Dermis microvascular lymphatic vessel endothelial cell (primary cell): ENCODE measurements at places on chromosomes 3 and 15. TPM values are rescaled to one million over a fixed set of nuclear protein-coding genes. Genes with fewer than 3 reads are reported as not detected.
A peak's percentile ranks its signal among the peaks of the same experiment; 100 is the strongest.

DNA sequence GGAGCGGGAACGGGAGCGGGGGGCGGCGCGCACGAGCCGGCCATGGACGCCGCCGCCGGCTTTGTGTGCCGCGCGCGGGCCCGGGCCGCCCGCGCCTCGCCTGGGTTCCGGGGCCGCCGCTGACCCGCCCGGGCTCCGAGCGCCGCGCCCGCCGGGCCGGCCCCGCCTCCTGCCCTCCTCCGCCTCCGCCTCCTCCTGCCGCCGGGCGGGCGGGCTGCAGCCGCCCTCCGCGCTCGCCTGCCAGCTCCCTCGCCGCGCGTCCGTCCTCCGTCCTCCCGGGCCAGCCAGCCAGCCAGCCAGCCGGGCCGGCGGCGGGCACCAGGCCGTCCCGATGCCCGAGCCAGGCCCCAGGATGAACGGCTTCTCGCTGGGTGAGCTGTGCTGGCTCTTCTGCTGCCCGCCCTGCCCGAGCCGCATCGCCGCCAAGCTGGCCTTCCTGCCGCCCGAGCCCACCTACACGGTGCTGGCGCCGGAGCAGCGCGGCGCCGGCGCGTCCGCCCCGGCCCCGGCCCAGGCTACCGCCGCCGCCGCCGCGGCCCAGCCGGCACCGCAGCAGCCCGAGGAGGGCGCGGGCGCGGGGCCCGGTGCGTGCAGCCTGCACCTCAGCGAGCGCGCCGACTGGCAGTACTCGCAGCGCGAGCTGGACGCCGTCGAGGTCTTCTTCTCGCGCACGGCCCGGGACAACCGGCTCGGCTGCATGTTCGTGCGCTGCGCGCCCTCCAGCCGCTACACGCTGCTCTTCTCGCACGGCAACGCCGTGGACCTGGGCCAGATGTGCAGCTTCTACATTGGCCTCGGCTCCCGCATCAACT is at the start of gene ABHD17C:
ABHD17C (plus strand) TSS at position 212 of the 812 bp plus-strand sequence; CDS start at position 332, 120 bp downstream.
- DNase-seq = peak; percentile 66

DNA sequence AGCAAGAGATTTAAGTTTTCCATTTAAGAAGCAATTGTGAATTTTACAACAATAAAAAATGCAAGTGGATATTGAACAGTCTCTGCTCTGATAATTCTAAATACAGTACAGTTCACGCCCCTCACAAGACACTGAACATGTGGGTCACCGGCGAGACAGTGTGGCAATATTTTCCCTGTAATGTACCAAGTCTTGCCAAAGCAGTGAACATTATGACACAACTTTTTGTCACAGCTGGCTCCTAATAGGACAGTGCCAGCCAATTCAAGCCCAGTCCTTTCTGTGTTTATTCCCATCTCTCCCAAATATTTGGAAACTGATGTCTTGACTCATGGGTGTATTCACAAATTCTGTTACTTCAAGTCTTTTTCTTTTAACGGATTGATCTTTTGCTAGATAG is 62.3 kb downstream of the PPARG start:
- peak; percentile 40 for DNase-seq

DNA sequence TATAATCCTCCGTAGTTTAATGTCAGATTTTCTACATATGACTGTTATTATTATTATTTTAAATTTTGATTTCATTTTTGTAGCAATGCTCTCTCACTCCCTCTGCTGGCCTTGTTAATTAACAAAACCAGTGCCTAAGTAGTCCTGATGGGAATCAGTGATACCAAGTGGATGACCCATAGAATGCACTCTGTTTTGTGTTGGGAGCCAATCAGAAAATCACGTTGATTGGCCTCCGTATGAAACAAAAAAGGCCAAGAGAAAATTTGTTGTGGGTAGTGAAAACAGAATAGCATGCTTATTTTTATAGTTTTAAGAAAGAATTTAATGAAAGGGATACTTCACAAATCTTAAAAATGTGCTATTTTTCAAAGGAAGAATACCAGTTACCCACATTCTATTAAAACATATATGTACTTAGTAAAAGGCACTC is 34.4 kb upstream of the MEIS2 start:
- peak; percentile 59 for DNase-seq

- peak; percentile 62 for DNase-seq
These were observed 105.0 kb upstream of the GAP43 start for GRCh38 chr3:115518100-115518852.

- DNase-seq = peak; percentile 20
These were observed 70.7 kb upstream of the THBS1 start for GRCh38 chr15:39510001-39510701.

DNA sequence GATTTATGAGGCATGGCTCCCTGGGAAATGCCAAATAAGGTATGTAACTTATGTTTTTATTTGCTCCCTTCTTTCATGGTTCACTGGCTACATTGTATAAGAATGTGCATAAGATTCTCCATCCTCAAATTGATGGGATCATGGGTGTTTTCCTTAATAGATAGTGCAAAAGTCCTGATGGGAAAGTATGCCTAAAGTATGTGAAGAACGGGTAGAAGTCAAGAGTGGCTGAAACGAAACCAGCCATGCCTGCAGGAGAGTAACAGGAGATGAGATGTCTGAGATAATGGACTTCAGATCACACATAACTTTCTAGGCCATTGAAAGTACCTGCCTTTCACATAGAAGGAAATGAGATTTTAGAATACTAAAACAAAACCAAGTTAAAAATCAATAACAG is 56.5 kb downstream of the ZBBX start:
- DNase-seq = no peak

DNA sequence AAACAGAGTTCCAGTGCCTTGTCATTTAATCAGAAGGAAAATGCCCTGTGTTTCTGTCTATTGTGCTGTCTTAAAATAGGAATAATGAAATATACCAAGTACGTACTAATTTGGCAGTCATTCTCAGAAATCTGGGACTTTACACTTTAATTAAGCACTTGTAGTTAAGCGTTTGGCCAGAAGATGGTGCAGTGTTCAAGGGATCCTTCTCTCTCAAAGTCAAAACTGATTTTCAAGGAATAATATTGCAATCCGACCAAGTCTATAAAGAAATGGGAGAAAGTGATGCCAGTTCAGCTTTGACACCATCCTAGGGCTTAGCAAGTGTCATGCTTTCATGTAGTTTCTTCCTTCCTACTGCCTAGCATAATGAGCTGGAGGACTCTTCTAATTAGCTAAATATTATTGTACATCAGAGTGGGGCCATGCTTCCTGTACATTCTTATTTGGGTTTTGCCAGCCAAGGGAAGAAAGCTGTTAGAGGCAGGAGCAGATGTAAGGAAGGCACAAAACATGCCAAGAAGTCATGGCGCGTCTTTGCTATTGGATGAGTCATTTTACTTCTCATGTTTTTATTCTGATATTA is 64.8 kb downstream of the SAMMSON start:
- peak; percentile 50 for DNase-seq

DNA sequence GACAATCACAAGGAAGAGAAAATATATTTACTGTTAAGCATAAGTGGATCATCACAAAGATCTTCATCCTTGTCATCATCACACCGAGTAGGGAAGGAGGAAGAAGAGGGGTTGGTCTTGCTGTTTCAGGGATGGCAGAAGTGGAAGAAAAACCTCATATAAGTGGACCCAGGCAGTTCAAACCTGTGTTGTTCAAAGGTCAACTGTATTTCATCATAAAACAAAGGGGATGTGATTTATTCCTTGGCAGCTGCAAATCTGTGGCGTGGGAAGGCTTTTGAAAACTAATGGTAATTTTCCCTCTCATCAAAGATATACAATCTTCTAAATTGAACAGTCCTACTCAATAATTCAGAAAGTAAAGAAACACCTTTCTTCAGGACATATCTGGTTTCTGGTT is 129.9 kb upstream of the ABI3BP start:
- DNase-seq = no peak

GRCh38 chr3:45800611-45801010 is 4.3 kb upstream of the SLC6A20 start:
- no peak for DNase-seq

DNA sequence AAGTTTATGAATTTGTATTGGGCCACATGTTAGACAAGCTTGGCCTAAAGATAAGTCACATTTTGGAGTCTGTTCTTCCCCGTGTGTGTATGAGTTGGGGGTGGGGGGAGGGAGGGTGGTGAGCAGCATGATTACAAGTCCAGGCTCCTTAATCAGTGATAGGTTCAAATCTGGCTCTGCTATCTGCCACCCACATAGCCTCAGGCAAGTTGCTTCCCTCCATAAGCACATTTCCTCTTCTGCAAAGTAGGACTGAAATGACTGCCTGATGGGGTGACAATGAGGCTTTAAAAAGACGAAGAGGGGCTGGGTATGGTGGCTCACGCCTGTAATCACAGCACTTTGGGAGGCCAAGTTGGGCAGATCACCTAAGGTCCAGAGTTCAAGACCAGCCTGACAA is 1.1 kb upstream of the SPATA12 start:
- DNase-seq = no peak

- DNase-seq = peak; percentile 80
These were observed 542 bp downstream of the PLOD2 start for GRCh38 chr3:146160321-146160963.

- no peak for DNase-seq
These were observed 105.5 kb downstream of the SEMA5B start for GRCh38 chr3:122921791-122922651.

- no peak for DNase-seq
These were observed 83.4 kb upstream of the RNU6-1 start for GRCh38 chr15:67922971-67923945.

DNA sequence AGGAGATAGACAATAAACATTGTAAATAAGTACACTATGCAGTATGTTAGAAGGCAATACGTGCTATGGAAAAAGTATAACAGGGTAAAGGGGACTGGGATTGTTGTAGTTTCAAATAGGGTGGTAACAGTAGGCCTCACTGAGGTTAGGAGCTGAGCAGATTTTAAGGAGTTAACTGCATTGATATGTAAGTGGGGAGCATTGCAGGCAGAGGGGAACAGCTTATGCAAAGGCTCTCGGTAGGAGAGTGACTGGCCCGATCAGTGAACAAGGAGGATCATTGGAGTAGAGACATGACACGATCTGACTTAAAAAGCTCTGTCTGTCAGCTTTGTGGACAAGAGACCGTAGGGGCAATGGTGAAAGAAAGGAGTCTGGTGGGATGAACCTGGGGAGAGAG is 46.8 kb downstream of the PCCB start:
- no peak for DNase-seq

- DNase-seq = no peak
These were observed 84.2 kb downstream of the MYO9A start for GRCh38 chr15:72033711-72034110.

DNA sequence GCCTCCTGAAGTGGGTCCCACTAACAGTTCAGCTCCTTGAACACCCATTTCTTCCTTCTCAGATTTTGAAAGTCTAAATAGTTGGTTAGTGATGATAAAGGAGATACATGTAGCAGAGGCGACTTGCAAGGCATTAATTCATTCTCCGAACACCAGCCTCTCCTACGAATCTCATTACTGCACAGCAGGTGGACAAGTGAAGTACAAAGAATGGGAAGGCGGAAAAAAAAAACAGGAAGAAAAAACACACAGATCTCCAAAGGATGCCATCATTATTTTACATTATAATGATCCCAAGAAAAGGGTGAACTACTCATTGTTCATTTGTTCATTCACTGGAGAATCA is 276.5 kb downstream of the MAGI1 start:
- no peak for DNase-seq

GRCh38 chr15:72540606-72541237 is 66.6 kb downstream of the ARIH1 start:
- no peak for DNase-seq

- no peak for DNase-seq
These were observed 5.5 kb upstream of the SNX22 start for GRCh38 chr15:64146041-64146440.

DNA sequence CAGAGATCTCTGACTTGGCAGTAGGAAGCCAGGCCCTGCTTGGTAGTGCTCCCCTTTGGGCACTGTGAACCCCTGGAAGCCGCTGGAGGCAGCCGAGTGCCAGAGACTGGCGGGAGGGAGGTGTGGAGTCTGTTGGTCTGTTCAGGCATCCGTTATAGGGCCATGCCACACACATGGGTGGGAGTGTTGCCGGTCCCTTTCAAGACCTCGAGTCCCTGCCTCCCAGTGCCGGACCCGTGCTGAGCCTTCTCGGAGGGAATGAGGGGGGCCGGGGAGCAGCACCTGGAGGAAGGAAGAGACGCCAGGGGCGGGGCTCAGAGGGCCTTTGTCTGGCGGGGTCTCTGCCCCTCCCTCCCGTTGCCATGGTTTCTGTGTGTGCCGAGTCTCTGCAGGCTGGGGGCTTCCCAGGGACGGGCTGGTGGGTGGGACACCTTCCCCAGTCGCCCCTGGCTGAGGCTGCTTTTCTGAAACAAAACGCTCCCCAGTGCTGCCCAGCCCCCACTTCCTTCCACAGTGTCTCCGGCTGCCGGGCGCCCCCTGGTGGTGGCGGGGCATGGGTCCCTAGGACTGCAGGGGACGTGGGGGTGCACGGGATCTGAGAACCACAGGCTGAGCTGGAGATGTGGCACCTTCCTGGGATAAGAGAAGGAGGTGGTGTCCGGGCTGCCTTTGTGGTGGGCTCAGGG is 10.0 kb downstream of the GNAI2 start:
- DNase-seq = no peak

- DNase-seq = peak; percentile 36
These were observed 118.3 kb downstream of the TIGIT start for GRCh38 chr3:114411811-114412803.

- DNase-seq = no peak
These were observed 87.9 kb downstream of the DNAJB8 start for GRCh38 chr3:128378631-128379347.

GRCh38 chr3:14131134-14131533 is 6.3 kb downstream of the TMEM43 start:
- DNase-seq = no peak

DNA sequence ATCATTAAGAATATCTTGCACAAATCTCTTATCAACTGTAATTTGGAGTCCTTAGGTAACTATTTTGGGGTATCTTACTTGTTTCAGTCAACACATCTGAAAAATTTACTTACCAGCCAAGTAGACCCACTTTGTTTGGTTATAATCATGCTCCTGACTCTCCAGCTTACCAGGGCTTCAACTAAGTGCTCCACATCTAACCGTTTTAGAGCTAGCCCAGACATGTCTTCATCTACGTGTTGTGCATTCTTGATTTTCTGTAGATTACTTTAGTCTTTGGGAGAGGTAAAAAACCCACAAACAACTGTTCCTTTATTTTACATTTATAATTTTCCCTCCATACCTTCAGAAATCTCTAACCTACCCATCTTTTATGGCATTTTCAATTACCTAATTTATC is 17.2 kb downstream of the EAF2 start:
- DNase-seq = no peak

GRCh38 chr3:38454178-38454883 is 641 bp downstream of the ACVR2B start:
- DNase-seq = peak; percentile 30

- peak; percentile 49 for DNase-seq
These were observed 49.7 kb upstream of the MYZAP start for GRCh38 chr15:57541805-57542504.

The GRAMD1C gene
- 16.6 and 20.9 TPM in 2 replicates for total RNA-seq

The LTK gene
- under 0.01 TPM in 1 of 2 replicates, not detected in the other for total RNA-seq

The P2RY13 gene
- total RNA-seq = not detected in 2 replicates

The ZDHHC23 gene
- total RNA-seq = 10.5 and 18.0 TPM in 2 replicates

The CSPG5 gene
- total RNA-seq = 0.26 and 0.38 TPM in 2 replicates

The HOMER2 gene
- under 0.01 TPM in 2 replicates for total RNA-seq

The KNG1 gene
- not detected in 2 replicates for total RNA-seq

The CD80 gene
- under 0.01 TPM in 1 of 2 replicates, not detected in the other for total RNA-seq

The LACTB gene
- total RNA-seq = 19.9 and 27.6 TPM in 2 replicates

The AMIGO3 gene
- total RNA-seq = not detected in 2 replicates

The CLDN1 gene
- total RNA-seq = 0.13 and 0.63 TPM in 2 replicates
